Islet precursor cell (in vitro differentiated cells): ENCODE measurements at places on chromosomes 7 and 10.

DNA sequence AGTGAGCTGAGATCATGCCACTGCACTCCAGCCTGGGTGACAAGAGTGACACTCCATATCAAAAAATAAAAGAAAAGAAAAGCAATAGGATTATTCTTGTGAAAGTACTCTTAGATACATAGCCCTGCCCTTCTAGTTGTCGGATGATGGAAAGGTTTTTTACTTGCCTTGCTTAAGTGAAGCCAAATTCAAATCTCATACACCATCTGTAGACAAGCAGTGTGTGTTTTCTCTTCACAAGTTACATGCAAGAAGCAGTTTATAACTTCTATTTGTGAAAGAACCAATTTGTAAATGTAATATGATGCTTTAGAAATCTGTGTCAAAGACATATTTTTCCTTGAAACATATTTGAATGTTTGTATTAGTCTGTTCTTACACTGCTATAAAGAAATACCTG, 15.8 kb upstream of the MPP7 start:
- no peak for DNase-seq

- DNase-seq, result no peak
These were observed 3.5 kb downstream of the CRHR2 start for GRCh38 chr7:30678805-30679204.

DNA sequence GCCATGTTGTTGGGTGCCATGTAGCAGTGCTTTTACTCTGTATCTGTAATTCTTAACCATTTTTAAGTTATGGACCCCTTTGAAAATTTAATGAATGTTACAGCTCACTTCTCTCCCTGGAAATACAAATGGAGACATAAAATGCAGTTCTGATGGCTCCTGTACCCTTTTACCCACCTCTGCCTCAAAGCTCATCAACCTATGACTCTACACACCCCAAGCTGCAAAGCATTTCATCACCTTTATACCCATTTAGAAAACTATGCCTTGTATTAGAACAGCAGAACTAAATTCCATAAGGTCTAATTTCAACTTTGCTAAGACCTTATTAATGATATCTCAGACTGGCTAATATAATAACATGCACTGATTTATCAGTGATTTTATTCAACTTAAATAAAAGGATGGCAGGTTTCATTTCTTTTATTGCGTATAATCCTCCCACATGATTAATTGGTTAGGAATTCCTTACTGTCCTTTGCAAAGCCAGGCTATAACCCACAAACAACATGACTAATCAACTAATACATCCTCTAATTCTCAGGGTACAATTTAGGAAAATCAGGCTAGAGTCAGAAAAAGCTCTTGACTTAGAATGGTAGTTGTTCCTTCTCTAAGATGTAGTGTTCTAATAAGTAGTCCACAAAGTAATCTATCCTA, 68.1 kb downstream of the CPEB3 start:
- no peak for DNase-seq

DNA sequence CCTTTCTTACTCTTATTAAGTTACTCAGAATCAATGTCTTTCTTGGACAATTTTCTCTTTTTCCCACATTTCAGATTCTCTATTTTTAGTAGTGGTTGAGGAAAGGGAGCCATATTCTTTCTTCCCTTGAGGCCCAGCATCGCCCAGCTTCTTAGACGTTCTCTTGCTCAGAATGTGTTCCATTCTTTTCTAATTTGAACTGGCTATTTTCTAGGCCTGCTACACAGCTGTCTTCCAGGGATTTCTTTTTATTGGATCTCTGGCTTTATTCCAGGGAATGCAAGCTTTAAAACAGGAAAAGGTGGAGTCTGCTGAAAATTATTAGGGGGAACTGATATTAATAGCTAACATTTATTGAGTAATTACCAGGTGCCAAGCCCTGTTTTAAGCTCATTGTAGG, 58.3 kb downstream of the WIPF3 start:
- DNase-seq, result no peak

DNA sequence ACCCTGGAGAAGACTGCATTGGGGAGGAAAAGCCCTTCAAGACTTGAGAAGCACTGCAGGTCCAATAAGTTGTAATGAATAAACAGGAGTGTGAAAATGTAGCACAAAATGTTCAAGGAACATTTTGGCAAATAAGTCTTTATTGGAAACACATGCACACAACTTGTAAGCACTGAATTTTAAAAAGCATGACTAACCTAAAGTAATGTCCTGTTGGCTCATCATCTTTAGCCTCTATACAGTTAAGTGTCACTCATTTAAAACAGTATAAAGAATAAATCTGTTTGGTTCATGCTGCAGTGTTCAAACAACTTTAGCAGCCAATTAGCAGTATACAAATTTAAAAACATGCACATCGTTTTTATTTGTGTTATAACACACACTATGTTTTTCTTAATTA, 108.6 kb downstream of the CDK6 start:
- no peak for DNase-seq

DNA sequence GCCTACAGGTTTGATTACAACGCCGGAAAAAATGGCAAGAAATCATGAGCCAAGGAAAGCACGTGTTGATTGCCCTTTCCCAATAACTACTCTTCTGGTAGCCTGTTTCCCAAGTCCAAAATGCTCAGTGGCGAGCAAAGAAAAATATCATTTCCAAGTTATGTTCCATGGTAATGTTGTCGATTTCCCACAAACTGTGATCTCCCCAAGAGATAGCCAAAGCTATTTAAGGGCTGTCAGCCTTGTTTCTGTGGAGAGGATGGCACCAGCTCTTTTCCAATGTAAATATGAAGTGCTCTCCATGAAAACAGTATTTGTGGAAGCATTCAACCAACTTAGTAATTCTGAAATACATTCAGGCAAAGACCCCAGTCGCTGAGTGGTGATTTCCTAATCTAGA, 232.5 kb upstream of the AOAH start:
- no peak for DNase-seq
